ENCODE measurements at places on chromosomes 2 and 18.

- no peak for DNase-seq
Measured at GRCh38 chr2:208142925-208143799, 2.8 kb downstream of the CRYGB start.

DNA sequence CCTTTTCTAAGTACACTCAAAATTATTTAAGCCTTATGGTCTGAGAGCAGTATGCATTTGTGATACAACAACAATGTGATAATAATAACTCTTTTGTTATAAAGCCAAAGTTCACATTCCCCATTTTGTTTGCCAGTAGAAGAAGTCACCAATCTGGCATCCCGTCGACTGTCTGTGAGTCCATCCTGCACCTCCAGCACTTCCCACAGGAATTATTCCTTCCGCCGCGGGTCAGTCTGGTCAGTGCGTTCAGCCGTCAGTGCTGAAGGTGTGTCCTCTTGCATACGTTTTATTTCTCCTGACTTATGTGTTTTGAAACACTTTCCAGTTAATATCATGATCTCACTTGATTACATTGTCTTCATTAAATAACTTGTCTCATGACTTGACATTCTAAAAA is 80.3 kb upstream of the RPE start:
- DNase-seq: no peak

GRCh38 chr18:46554406-46555080 is 102.5 kb downstream of the LOXHD1 start:
- no peak for DNase-seq

- DNase-seq: no peak
Measured at GRCh38 chr18:35692866-35693265, 111.3 kb downstream of the GALNT1 start.

- no peak for DNase-seq
Measured at GRCh38 chr18:23545247-23545789, 41.0 kb downstream of the NPC1 start.

DNA sequence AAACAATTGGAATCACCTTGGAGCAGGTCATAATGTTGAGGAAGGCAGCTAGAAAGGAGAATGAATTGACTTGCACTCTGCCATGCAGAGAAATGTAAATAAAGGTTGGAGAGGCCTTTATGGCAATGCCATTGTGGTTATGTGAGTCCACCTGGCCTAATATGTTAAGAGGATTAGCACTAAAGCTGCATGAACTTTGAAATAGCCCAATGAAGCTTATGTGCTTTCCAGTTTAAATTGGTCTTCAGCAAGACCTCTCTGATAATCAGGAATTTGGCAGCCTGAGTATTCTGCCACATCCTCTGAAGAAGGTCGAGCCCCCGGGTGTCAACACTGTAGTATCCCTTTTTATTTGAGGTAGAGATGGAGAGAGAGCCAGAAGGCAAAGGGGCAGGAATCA is 464.9 kb downstream of the CDH2 start:
- no peak for DNase-seq

- DNase-seq: no peak
Measured at GRCh38 chr2:143171817-143172216, 42.6 kb downstream of the ARHGAP15 start.

GRCh38 chr2:159208438-159208837 is 78.1 kb downstream of the WDSUB1 start:
- DNase-seq: no peak

DNA sequence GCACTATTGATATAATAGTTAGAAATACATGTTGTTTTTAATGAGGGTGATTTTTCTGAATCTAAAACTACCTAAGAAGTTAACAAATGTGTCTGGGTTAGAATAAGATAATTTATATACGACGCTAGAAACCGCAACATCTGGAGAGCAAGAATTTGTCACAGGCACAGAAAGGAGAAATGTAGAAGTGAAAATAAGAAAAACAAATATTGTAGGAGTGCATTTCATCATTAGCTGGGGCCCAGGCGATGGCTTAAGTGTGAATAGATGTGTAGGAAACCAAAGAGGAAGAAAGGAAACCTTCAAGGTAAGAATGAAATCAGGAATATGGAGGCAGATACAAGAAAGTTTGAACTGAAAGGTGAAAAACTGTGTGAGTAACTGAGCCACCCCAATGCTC is 90.3 kb downstream of the LRP2 start:
- no peak for DNase-seq

- DNase-seq: no peak
Measured at GRCh38 chr2:220701115-220701514, 871.0 kb downstream of the EPHA4 start.

DNA sequence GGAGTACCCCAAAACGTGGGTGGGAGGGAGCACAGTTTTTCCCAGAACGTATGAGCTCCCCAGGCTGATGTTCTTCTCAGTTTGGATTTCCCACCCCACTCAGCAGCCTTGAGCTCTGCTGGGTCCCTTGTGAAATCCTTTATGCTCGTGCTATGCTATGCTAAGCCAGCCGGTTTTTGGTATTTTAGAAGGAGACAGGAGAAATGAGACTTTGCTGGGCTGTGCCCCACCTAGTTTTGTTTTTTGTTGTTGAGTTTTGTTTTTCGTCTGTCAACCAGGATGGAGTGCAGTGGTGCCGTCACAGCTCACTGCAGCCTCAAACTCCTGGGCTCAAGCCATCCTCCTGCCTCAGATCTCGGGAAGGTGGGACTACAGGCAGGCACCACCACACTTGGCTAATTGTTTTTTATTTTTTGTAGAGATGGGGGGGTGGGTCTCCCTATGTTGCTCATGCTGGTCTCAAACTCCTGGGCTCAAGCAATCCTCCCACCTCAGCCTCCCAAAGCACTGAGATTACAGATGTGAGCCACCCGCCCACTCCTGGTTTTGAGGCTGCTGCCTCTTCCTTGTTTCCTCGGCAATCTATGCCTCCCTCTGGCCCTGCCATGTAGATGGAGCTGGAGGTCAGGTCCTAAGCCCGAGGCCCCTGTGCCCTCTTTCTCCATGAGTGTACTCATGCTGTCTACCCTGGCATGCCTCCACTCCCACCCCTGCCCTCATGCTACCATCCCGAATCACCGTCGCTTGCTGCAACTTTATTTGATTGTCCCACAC is 17.5 kb upstream of the MGAT4A start:
- DNase-seq: no peak

DNA sequence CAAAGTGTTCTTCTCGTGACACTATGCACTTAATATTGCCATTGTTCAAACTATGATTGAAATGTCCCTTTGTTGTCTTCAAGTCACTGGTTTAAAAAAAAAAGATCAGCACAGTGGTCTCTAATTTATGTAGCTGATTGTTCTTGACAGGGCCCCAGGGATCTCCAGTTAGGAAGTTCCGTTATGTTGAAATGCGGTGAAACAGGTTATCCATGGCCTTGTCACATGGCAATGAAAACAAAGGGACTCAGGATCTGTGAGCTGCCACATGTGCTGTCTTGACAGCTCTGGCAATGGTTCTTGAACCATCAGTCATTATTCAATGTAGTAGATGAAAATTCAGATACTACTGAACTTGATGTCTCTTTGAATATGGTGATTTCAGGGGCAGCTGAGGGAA is 147.4 kb downstream of the SETBP1 start:
- no peak for DNase-seq

DNA sequence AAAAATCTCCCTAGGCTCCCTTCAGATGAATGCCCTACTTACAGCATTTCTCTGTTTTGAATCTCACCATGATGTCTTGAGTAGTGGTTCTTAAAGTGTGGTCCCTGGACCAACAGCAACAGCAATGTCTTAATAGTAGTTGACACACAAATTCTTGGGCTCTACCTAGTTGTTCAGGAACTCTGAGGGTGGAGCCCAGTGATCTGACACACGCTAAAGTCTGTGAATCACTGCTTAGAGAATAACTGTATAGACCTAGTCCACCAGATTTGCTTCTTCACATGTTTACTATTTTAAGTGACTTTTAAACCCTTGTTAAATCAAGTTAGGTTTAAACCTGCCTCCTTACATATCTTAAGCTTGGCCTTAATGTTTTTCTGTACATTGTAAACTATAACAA is 47.6 kb upstream of the ARHGAP15 start:
- no peak for DNase-seq

GRCh38 chr18:76338088-76338487 is 157.0 kb downstream of the ZNF516 start:
- no peak for DNase-seq

DNA sequence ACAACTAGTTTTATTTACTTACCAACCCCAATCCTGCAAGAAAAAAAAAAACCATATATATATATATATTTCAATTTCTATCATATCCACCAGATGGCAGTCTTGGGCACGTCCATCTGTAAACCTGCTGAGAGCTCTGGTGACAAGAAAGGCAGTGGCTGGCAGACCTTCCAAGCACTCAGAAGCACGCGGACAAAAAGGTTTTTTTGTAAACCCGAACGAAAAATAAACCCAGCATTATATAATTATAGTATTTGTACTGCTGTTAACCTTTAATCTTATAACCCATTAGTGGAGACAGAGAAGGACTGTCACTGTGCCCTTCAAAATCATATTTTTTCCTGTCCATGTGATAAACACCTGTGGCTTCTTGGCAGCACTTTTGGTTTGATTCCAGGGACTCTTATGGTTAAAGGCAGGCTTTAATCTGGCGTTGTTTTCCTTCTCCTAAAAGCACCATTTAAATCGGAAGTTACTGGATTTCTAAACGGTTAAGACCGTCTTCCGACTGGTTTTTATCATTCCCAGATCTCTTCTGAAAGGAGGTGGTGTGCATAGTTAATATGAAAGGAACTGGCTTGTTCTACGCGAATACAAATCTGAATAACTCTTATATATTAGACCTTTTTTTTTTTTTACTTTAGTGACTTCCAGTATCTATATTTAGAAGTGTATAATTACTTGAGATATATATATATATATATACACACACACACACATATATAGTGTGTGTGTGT is 31.0 kb upstream of the SLC3A1 start:
- DNase-seq: peak; percentile 61

GRCh38 chr2:53569957-53570727 is 197.5 kb upstream of the CHAC2 start:
- DNase-seq: no peak

GRCh38 chr2:135245071-135245470 is 193.0 kb downstream of the RAB3GAP1 start:
- peak; percentile 58 for DNase-seq

GRCh38 chr18:21820033-21820810 is 79.6 kb downstream of the MIB1 start:
- DNase-seq: no peak

- DNase-seq: no peak
Measured at GRCh38 chr2:25955869-25956535, 26.3 kb downstream of the KIF3C start.

- no peak for DNase-seq
Measured at GRCh38 chr18:6751222-6751621, 21.7 kb downstream of the ARHGAP28 start.

GRCh38 chr2:110149330-110150220 is 34.0 kb upstream of the MALL start:
- DNase-seq: no peak

DNA sequence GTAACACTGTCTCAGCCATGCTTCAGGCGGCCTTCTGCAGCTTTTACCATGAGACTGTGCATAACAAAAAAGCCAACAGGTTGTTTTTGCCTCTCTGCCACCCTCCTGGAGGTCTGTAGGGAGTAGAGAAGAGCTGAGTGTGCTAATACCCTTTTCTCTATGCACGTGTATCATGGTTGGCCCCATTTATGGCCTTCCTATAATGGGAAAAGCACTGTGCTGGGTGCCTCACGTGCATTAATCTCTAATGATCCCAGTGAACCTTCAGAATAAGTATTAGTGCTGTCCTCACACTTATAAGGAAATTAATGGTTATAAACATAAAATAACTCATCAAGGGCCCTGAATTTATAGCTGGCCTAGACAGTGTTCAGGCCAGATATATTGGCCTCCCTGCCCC is 164.2 kb downstream of the CDH20 start:
- DNase-seq: no peak

- DNase-seq: no peak
Measured at GRCh38 chr18:47545613-47546012, 294.2 kb upstream of the SKOR2 start.

GRCh38 chr2:10721396-10722251 is at the start of gene ATP6V1C2:
ATP6V1C2 (plus strand) TSS chr2:10721630; CDS start chr2:10722850, 1,220 bp downstream.
- DNase-seq: no peak

DNA sequence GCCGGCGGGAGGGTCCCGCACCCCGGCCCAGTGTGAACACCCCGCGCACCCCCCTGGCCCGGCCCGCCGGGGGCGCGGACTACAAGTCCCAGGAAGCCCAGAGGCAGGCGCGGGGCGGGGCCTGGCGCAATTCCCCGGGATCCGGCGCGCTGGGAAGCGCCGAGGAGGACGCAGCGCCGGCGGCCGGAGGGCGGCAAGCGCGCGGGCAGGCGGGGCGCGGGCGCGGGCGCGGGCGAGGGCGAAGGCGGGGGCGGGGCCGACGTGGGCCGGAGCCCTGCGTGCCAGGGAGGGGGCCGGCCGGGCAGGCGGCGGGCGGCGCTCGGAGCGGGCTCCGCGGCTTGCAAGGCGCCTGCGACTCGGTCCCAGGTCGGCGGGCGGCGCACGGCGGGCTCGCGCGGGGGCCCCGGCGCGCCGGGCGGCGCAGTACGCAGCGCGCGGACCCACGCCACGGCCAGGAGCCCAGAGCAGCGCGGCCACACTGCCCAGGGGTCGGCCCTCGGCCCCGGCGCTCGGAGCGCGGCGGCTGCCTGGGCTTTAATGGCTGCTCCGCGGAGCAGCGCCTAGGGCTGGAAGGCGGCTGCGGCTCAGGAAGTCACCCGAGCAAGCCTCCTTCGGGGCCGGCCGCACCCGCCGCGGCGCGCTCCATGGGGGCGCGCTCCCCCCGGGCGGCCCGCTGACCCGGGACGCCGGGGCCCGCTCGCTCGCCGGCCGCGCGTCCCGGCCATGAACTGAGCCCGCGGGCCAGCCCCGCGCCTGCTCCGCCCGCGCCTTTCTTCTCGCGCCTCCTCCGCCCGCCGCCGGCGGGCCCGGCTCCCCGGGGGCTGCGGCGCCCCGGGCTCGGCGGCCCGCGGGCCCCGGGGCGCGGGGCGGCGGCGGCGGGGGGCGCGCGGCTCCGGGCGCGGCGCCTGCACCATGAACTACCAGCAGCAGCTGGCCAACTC is at the start of gene AGAP1:
AGAP1 (plus strand) TSS at position 269 of the 941 bp plus-strand sequence.
- no peak for DNase-seq

DNA sequence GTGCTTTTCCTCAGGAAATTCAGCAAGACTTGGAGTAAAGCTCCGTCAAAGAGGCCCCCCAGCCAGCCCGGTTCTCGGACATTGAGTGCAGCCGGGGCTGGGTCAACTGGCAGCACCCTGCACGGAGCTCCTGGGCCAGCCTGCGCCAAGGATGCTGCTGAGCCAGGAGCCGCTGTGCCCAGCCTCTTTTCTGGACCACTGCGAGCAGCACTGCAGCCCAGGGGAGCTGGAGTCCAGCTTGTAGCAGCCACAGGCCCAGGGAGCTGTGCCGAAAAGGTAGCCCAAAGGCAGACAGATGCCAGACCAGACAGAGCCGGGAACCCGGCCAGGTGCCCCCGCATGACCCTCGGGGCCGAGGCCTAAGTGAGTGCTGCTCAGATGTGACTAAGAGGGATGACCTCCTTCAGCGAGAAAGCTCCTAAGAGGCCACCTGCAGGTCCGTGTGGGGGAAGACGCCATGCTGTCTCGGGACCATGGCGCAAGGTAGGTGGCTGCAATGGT is 7.3 kb downstream of the CLHC1 start:
- no peak for DNase-seq
